ENCODE measurements at places on chromosomes 6 and 20.

GRCh38 chr6:32604434-32604877 lies 14.8 kb upstream of the HLA-DRB1 start:
- DNase-seq, result no peak

GRCh38 chr6:21437581-21437980 lies 156.0 kb upstream of the SOX4 start:
- DNase-seq, result no peak

DNA sequence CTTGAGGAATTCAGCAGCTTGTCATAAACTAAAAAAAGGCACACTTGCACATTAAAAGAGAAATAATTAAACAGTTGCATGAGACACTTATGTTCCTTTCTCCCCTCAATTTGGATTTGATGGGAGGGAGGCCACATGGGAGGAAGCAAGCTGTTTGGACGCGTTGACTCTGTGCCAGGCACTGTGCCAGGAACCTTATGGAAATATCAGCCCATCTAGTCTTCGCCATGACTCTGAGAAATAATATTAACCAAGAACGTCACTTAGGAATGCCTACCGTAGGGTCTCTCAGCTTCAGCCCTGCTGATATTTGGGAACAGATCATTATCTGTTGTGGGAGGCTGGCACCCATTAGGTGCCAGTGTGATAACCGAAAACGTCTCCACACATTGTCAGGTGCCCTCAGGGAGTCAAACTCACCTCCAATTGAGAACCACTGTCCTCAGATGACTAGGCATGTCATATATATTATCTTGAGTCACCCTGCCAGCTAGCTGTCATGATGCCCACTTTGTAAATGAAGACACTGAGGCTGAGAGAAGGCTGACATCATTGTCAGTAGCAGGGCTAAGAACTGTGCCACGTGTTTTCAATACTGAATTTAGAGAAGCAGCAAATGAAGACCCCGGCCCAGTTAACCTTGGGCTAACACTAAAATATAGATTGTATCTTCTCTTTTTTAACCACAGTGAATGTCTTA lies 36.1 kb downstream of the EYA2 start:
- DNase-seq, result no peak

DNA sequence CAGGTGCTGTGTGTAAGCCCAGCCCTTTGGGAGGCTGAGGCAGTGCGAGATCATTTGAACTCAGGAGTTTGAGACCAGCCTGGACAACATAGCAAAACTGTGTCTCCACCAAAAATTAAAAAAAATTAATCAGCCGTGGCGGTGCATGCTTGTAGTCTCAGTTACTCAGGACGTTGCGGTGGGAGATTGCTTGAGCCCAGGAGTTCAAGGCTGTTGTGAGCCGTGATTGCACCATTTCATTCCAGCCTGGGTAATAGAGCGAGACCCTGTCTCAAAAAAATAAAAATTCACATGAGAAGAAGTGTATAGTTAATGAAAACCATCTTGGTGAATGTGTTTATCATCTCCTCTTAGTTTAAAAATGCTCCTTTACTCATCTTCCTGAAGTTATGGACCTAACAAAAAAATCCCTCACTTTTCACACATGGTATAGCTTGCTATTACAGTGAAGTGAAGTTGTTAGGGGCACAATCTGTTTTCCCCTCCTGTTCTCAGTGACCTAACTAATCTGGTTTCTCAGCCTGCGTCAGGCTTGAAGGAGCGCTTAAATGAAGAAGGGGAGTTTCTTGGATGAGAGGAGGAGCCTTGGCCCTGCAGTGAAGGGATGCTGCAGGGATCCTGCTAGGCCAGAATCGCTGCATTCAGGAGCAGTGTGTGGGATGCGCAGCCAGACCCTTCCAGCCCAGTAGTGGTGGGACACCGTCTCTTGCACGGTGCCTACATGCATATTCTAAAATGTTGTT lies 45.3 kb downstream of the JARID2 start:
- DNase-seq, result no peak

GRCh38 chr6:135798751-135799515 lies 52.6 kb upstream of the PDE7B start:
- DNase-seq, result no peak

- peak; percentile 75 for DNase-seq
Measured at GRCh38 chr6:113047148-113047547, 700.0 kb downstream of the RFPL4B start.

DNA sequence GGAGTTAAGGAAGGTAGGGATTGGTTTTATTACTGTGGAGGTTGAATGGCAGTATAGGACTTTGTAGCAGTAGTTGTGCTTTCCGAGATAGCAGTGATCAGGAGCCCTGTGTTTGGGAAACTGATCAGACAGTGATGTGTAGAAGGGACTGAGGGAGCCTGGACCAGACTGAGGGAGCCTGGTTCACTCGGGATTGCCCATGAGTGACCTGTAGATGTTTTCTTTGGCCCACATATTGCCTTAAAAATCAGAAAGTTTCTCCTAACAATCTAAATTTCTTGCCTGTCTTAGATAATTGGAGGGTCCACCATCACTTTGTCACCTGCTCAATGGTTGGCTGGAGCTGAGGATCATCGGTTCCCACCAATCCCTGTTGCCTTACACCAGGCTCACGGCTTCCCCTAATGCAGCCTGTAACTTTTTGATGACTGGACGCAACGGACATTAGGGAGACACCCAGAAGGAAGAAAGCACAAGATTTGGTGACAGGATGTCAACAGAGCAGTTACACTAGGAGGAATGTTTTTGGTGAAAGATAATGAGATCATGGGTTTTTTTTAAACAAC lies 1.1 kb downstream of the CDS2 start:
- no peak for DNase-seq

GRCh38 chr20:10059006-10059405 lies 24.2 kb downstream of the ANKEF1 start:
- no peak for DNase-seq

GRCh38 chr6:91276315-91276714 lies 689.4 kb upstream of the MAP3K7 start:
- no peak for DNase-seq

- DNase-seq, result no peak
Measured at GRCh38 chr6:69465866-69466265, 330.9 kb downstream of the LMBRD1 start.

- DNase-seq, result no peak
Measured at GRCh38 chr6:41477572-41477971, 68.6 kb upstream of the FOXP4 start.

GRCh38 chr6:100724696-100725095 lies 156.4 kb downstream of the ASCC3 start:
- no peak for DNase-seq

- DNase-seq, result no peak
Measured at GRCh38 chr6:393391-394221, 2.1 kb downstream of the IRF4 start.

- DNase-seq, result no peak
Measured at GRCh38 chr6:78093906-78094305, 441.1 kb downstream of the MEI4 start.

- no peak for DNase-seq
Measured at GRCh38 chr6:107116328-107116892, 1.1 kb upstream of the BEND3 start.

- no peak for DNase-seq
Measured at GRCh38 chr20:35490736-35491181, 35.4 kb downstream of the CEP250 start.

DNA sequence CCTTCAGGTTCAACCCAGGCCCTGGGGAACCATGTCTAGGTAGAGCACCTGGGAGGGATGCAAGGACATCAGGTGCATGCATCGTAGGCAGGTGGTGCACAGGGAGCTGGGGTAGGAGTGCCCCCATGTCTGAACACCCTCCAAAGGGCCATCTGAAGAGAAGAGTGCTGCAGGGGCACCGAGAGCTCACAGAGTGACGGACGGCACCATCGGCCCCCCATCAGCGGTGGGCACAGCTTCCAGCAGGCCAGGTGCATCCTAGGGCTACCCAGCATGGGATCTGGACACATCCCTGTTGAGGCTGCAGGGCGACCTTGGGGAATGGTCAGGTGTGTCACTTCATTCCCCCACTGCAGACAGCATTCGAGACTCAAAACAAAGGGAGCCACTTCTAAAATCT lies 138.3 kb upstream of the CDH4 start:
- no peak for DNase-seq

DNA sequence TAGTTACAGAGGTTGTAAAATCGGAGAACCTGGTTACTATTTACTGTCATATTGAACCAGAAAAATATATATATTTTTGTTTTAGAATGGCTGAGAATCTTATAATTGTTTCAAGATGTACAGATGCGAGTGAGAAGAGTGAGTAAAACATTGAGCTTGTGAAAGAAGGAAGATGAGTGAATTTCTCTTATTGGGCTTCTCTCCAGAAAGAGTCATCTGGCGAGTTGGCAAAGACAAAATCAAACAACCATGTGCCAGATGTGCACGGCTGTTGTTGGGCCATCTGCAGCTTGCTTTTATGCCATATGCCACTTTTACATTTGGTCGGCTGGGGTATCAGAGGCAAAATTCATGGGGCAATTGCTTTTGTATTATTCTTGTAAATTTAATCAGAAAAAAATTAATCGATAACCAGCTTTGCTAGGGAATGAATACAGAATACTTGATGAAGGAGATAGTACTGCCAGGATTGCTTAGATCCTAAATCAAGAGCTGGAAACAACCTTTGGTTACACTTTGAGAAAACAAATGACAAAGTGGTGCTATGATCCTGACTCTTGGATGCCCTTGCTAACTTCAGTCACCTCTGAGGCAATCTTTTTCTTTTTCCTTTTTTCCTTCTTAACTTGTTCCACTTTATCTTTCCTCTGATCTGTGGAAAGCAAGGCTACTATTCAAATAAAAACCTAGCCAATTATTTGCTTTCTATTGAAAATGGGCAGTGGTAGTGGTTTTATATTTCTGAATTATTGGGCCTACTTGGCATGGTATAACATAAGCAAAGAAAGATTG lies 97.1 kb upstream of the GRIK2 start:
- no peak for DNase-seq

GRCh38 chr6:141890661-141891060 lies 242.1 kb upstream of the GJE1 start:
- DNase-seq, result no peak

GRCh38 chr20:22620342-22620741 lies 36.0 kb upstream of the FOXA2 start:
- no peak for DNase-seq

DNA sequence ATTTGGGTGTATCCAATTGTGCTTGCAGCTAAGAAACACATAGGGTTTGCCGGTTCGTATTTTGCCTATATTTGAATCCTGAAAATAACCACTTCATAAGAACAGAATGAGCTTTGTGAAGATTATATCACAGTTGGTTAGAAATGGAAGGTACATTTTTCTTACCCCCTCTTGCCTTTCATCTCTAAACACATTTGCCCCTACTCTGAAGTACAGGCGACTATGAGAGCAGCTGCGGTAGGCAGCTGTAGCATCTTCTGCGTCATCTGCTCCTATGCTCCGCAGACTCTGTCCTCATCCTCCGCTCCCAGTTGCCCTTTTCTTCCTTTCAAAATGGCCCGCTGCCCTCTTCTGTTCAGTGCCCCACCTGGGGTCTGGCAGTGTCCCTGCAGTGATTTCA lies 47.6 kb upstream of the REV3L start:
- DNase-seq, result no peak

GRCh38 chr20:779771-780170 lies 11.5 kb upstream of the SLC52A3 start:
- no peak for DNase-seq
